ENCODE measurements at places on chromosomes 5 and 9.

- DNase-seq = peak; percentile 59
These were observed 114.9 kb upstream of the NFIB start for GRCh38 chr9:14428781-14429230.

- no peak for DNase-seq
These were observed 13.4 kb downstream of the MAST4 start for GRCh38 chr5:66609615-66610014.

GRCh38 chr5:9903801-9904200 lies 273.6 kb upstream of the TAS2R1 start:
- DNase-seq = no peak

DNA sequence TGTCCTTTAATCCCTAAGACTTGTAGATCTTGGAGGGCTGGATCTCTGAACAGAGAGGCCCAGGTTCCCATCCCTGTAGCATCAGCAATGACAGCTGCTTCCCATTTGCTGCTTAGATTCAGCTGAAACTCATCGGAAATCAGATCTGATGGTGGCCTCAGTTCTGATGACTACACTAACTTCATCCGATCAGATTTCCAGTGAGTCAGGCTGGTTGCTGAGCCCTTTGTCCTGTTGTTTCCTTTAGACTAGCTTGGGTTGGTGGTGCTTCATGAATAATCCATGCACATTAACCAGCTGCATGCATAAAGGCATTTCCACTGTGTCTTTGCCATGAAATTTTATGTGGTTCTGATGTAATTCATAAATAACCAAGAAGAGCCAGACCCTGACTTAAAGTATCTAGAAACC lies 195.2 kb upstream of the TUT7 start:
- DNase-seq = no peak

DNA sequence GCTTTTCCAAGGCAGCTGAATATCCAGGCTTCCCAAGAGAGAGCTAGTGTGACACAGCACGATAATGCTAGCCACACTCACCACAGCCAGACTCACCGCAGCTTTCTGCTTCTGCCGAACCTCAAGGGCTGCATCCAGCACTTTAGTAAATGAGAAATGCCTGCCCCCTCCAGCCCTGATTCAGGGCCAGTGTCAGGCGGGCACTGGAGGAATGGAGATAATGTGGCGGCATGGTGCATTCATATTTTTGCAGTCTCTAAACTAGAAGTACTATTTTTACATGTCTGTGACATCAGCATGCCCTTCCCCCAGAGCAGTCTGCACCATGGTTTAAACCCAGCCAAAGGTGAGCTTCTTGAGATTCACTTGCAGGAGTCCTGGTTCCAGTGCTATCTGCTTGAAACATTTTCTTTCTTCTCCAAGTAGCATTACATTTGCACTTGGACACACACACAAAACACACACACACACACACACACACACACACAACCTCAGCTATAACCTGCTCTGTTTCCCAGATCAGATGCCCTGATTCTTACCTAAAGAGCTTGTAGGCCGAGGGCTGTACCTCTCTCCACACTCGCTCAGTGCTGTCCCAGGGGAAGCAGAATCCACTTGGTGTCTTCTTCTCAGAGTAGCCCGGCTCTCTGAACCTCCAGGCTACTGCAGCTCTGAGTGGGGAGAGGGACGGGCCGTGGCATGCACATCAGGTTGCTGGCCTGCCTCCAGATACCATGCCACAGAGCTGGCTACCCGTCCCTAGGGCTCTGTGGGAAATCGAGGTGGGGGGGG lies at the start of gene FGF1:
TSS of gene FGF1 (minus strand) at position 673 of the 792 bp plus-strand sequence. CDS start 71,963 bp downstream, outside the sequence.
- DNase-seq = peak; percentile 77
